ENCODE measurements at places on chromosomes 11 and 22. TPM values are rescaled to one million over a fixed set of nuclear protein-coding genes. Genes with fewer than 3 reads are reported as not detected.

DNA sequence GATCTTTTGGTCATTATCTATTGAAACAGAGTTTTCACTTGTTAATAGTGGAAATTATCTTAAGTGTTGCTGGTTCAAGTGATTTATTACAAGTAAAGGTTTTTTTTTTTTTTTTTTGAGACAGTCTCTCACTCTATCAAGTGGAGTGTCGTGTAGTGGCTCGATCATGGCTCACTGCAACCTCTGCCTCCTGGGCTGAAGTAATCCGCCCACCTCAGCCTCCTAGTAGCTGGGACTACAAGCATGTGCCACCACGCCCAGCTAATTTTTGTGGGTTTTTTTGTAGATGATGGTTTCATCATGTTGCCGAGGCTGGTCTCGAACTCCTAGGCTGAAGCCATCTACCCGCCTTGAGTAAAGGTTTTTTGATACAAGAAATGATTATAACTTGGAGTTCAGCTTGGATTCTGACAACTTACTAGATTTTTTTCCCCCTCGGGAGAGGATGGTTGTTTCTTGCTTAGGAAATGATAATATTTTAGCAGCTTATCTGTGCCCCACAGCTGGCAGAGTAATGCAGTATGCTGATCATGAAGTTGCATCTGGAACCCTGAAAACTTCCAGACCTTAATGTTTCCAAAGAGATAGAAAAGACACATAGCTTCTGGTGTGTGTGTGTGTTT, 68.9 kb downstream of the MTMR3 start:
- H3K4me3 ChIP-seq, result no peak overlapping the region
- H3K4me1 ChIP-seq, result peaks cover 42% of the 10 kb centered on the region
- H3K36me3 ChIP-seq, result no peaks in the 10 kb centered on the region
- no peaks in the 10 kb centered on the region for H3K27me3 ChIP-seq
- H3K27ac ChIP-seq, result no peak overlapping the region
- DNase-seq, result no peak

DNA sequence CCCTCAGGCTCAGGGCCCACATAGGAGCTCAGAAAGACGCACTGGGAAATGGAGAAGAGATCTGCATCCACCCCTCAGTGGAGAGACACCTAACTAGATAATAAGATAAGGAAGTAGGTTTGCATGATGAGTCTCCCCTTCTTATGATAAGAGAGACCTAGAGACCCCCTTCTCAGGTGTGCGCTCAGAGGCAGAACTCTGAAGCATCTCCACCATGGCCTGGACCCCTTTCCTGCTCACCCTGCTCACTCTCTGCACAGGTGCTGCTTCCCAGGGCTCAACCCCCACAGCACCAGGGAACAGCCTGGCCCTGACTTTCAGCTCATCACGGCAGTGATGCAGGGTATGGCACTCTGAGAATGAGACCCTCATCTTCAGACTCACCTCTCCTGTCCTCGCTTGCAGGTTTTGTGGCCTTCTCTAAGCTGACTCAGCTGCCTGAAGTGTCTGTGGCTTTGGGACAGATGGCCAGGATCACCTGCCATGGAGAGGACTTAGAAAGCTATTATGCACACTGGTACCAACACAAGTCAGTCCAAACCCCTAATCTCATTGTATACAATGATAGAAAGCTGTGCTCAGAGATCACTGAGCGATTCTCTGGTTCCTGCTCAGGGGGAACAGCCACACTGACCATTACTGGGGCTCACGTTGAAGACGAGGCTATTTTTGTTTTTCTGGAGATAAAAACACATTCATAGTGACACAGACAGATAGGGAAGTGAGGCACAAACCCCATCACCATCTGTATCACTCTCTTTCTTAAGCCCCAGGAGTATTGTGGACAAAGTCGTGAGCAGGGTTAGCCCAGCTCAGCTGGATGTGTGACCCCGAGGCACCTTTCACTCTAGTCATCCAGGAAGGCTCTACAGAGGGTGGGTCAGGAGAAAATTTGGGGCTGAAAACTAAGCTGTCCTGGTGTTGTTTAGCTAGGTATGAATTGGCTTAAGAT, 29.7 kb upstream of the IGLL5 start:
- H3K27ac ChIP-seq, result no peak overlapping the region
- H3K27me3 ChIP-seq, result peaks cover 95% of the 10 kb centered on the region
- no peaks in the 10 kb centered on the region for H3K36me3 ChIP-seq
- H3K4me3 ChIP-seq, result no peak overlapping the region
- no peak for DNase-seq

DNA sequence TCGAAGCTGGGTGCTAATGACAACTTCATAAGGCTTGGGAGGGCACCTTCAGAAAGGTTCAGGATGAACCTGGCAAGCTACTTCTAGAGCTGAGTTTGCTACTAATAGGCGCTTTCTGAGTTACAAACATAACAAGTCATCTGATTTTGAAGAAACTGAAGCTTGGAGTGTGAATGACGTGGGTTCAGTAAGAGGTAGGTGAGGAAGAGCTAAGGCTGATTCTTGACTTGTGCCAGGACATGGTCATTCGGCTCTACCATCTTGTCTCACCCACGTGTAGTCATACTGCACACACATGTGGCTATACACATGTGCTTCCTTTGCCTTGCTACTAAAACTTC, 56.4 kb downstream of the SWAP70 start:
- H3K36me3 ChIP-seq, result no peaks in the 10 kb centered on the region
- H3K4me3 ChIP-seq, result no peak overlapping the region
- DNase-seq, result no peak
- no peaks in the 10 kb centered on the region for H3K27me3 ChIP-seq
- H3K27ac ChIP-seq, result no peak overlapping the region

- H3K36me3 ChIP-seq, result no peaks in the 10 kb centered on the region
- no peak overlapping the region for H3K27ac ChIP-seq
- DNase-seq, result no peak
Measured at GRCh38 chr11:123856444-123856843, 29.0 kb downstream of the TMEM225 start.

DNA sequence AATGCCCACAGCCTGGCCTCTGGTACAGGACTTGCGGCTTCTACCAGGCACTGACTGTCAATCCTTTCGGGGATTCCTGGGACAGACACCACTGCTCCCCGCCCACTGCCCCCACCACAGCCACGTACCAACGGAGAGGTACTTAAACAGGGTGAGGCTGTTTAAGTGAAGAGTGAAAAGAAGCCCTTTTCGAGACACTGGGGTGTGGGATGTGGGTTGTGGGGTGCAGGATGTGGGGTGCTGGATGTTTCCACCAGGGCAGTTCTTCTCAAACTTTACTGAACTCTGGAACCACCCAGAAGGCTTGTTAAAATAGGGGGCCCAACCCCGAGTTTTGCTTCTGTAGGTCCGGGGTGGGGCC, 34.2 kb upstream of the PRR5 start:
- no peak for DNase-seq
- no peak overlapping the region for H3K27ac ChIP-seq
- peaks cover 19% of the 10 kb centered on the region for H3K27me3 ChIP-seq
- peak overlapping the region; percentile 70 for H3K4me3 ChIP-seq
- H3K36me3 ChIP-seq, result no peaks in the 10 kb centered on the region
- H3K4me1 ChIP-seq, result peaks cover 6% of the 10 kb centered on the region

DNA sequence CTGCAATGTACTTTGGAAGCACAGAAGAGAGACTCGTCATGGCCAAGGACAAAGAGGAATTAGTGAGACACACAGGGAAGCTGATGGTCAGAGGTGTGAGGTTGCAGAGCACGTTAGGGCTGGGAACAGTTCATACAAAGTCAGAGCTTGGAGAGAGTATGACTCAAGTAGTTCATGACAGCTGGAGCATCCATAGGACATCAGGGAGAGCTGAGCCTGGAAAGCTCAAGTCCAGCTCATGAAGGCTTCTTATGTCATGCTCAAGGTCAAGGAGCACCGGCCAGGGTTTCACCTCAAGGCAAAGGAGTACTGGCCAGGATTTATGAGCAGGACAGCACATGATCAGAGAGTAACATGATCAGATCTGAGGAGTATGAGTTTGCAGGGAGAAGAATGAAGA, 64.6 kb upstream of the CHST1 start:
- H3K27ac ChIP-seq, result no peak overlapping the region
- H3K36me3 ChIP-seq, result no peaks in the 10 kb centered on the region
- H3K4me1 ChIP-seq, result 0 out of 2 replicates have a peak, but pooled peaks cover 5% of the 10 kb centered on the region
- H3K27me3 ChIP-seq, result no peaks in the 10 kb centered on the region
- no peak for DNase-seq
- no peak overlapping the region for H3K4me3 ChIP-seq

DNA sequence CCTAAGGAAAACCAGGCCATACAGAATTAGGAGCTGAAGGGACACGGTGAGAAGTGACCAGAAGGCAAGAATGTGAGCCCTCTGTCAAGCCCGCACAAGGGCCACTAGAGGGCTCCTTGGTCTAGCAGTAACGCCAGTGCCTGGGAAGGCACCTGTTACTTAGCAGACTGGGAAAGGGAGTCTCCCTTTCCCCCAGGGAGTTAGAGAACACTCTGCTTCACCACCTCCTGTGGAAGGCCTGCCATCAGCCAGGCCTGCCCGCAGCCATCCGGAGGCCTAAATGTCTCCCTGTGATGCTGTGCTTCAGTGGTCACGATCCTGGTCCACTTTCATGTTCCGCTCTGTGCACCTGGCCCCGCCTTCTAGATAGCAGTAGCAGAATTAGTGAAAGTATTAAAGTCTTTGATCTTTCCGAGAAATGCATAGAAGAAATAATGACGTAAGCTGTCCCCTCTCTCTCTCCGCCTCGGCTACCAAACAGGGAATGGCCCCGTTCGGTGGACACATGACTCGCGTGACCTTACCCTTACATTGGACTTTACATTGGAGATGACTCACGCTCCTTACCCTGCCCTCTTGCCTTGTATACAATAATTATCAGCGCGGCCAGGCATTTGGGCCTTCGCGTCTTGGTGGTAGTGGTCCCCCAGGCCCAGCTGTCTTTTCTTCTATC, 10.7 kb upstream of the GSTP1 start:
- H3K27ac ChIP-seq, result no peak overlapping the region
- peaks cover 4% of the 10 kb centered on the region for H3K4me1 ChIP-seq
- no peaks in the 10 kb centered on the region for H3K27me3 ChIP-seq
- H3K36me3 ChIP-seq, result no peaks in the 10 kb centered on the region

DNA sequence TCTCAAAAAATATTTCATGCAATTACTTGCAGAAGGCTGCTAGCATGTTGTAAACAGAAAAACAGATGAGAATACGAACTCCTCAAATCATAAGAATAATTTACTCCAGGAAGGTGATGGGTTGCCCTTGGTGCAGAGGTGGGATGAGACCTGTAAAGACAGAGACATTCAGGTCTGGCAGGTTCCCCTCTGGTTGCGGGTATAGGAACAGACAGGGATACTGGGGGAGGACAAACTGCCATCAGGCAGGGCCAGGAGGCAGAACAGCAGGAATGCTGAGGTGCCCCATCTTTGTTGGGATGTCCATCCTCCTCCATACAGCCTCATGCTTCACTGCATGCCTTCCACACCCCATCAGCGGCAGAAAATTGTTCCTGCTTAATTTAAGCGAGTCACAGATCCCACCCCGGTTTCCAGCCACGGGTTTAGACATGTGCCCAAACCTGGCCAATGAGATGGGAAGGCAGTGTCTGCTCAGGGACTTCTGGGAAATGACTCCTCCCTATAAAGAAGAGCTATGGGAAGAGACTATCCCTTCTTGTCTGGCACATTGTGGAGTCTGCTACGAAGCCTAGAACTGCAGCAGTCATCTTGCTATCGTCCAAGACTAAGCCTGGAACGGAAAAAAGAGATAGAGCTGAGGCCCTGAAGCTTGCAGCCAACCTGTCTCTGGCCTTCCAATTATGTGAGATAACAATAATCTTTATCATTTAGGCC, 23.1 kb upstream of the IRAG1 start:
- no peak for DNase-seq
- no peaks in the 10 kb centered on the region for H3K4me1 ChIP-seq
- no peak overlapping the region for H3K27ac ChIP-seq
- no peaks in the 10 kb centered on the region for H3K27me3 ChIP-seq

- H3K4me3 ChIP-seq, result no peak overlapping the region
- no peak for DNase-seq
- no peak overlapping the region for H3K27ac ChIP-seq
- peaks cover 8% of the 10 kb centered on the region for H3K4me1 ChIP-seq
Measured at GRCh38 chr11:83054001-83054400, 17.7 kb downstream of the RAB30 start.

DNA sequence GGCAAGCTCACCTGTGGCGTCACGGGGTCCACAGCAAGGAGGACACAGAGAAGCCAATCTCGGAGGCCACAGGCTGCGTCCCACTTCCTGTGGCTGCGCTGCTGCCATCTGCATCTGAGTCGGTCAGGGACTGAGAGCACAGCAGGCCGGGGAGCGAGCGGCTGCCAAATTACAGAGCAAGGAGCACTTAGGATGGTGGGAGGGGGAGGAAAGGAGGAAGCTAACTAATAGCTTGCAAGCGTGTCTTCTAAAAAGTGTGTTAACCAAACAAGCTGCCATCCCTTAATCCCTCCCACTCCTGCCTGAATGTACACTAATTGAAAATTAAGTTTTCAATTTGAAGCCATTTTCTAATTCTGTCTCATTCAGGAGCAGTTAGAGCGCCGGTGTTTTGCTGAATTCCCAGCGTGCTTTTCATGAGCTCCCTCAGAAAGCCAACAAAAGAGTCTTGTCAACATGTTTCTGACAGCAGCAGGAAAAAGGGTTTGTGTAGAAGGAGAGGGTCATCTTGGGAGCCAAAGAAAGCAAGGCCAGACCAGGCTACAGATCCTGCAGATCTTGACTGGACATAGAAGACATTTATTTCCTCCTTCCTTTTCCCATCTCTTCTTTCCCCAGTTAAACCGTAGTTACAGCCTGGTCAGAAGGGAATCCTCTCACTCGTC, 42.4 kb upstream of the API5 start:
- H3K4me1 ChIP-seq, result no peaks in the 10 kb centered on the region
- peak; percentile 27 for DNase-seq
- 0 out of 2 replicates have a peak overlapping the region, but pooled peaks have one; percentile 10 for H3K4me3 ChIP-seq
- H3K27ac ChIP-seq, result no peak overlapping the region

GRCh38 chr11:100546714-100547113, 140.4 kb upstream of the ARHGAP42 start:
- no peaks in the 10 kb centered on the region for H3K27me3 ChIP-seq
- H3K36me3 ChIP-seq, result no peaks in the 10 kb centered on the region
- DNase-seq, result no peak
- no peak overlapping the region for H3K4me3 ChIP-seq
- no peak overlapping the region for H3K27ac ChIP-seq

DNA sequence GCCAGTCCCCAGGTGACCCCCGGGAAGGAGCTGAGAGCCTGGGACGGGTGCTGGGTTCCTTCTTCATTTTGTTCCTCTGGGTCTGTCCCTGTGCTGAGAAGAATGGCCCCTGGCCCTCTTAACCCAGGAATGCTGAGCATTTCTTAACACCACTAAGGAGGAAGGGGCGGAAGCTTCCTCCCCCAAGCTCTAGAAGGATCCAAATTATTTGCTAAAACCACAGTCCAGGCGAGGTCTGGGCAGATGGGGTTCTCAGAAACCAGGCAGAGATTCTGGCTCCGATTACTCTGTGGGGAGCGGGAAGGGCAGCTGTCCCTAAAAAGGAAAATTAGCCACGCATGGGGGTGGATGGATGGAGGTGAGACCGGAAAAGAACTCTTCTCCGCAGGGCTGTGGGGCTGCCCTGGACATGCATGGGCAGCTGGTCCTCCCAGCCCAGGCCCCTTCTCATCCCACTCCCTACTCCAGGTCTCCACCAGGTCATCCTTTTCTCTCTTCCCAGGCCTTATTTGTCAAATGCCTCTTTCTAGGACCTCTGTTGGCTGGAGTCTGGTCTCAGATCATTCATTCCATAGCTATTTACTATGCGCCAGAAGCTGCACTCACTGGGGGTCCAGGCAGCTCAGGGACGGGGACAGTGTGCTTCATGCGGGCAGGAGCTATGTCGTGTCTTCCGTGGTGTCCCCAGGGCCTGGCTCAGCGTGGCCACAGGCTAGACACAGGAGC, 45.0 kb upstream of the MYH9 start:
- no peaks in the 10 kb centered on the region for H3K36me3 ChIP-seq
- H3K4me1 ChIP-seq, result peaks cover 30% of the 10 kb centered on the region
- no peaks in the 10 kb centered on the region for H3K27me3 ChIP-seq
- DNase-seq, result peak; percentile 40
- peak overlapping the region; percentile 72 for H3K27ac ChIP-seq

Gene BIRC3
- not detected for total RNA-seq

Gene ANKK1
- total RNA-seq, result not detected

Gene HPX
- 0.63 TPM for total RNA-seq

Gene MUC5B
- total RNA-seq, result not detected

Gene MPZL3
- total RNA-seq, result 5.7 TPM

Data from GM23338 (cell line).